ENCODE measurements at places on chromosomes 2 and 18.

DNA sequence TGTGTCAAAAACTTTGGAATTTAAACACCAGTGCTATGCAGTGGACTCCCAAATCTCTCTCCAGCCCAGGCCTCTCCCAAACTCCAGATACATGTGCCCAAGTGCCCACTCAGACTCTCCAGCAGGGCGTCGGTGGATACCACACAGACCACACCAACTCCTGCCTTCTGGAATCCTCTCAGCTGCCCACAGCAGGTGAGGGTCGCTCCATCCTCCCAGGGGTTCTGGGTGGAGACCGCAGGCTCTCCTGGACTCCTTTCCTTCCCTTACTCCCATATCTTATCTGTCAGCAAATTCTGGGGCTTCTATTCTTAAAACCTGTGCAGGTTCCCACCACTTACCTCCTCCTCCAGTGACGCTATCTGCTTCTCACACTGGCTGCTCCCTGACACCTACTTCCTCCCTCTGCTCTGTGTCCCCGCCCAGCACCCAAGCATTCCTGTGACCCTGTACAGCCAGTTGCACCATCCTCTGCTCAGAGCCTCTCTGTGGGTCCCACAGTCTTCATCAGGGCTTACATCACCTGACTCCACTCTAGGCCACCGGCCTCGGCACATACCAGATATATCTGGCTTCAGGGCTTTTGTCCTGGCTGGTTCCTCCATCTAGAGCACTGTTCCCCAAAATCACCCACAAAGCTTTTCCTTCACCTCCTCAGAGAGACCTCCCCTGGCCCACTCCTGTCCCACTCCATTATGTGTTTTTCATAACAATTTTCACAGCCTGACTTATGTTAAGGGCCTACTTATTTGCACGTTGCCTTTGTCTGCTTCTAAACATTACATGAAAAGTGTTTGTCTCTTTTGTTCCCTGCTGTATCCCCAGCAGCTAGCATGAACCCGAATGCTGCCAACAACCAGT lies 2.6 kb upstream of the IMP4 start:
- no peak overlapping the region for H3K4me3 ChIP-seq
- no peak overlapping the region for H3K27ac ChIP-seq
- no peak for DNase-seq
- H3K36me3 ChIP-seq, result peaks cover 13% of the 10 kb centered on the region

GRCh38 chr2:99380376-99381010 lies 43.3 kb downstream of the EIF5B start:
- no peaks in the 10 kb centered on the region for H3K4me1 ChIP-seq
- H3K27ac ChIP-seq, result no peak overlapping the region
- no peak overlapping the region for H3K4me3 ChIP-seq
- peak; percentile 39 for DNase-seq
- H3K36me3 ChIP-seq, result peaks cover 55% of the 10 kb centered on the region
- H3K27me3 ChIP-seq, result no peaks in the 10 kb centered on the region

GRCh38 chr2:20565623-20566236 lies 85.2 kb downstream of the HS1BP3 start:
- no peaks in the 10 kb centered on the region for H3K27me3 ChIP-seq
- peaks cover 46% of the 10 kb centered on the region for H3K4me1 ChIP-seq
- H3K4me3 ChIP-seq, result no peak overlapping the region

DNA sequence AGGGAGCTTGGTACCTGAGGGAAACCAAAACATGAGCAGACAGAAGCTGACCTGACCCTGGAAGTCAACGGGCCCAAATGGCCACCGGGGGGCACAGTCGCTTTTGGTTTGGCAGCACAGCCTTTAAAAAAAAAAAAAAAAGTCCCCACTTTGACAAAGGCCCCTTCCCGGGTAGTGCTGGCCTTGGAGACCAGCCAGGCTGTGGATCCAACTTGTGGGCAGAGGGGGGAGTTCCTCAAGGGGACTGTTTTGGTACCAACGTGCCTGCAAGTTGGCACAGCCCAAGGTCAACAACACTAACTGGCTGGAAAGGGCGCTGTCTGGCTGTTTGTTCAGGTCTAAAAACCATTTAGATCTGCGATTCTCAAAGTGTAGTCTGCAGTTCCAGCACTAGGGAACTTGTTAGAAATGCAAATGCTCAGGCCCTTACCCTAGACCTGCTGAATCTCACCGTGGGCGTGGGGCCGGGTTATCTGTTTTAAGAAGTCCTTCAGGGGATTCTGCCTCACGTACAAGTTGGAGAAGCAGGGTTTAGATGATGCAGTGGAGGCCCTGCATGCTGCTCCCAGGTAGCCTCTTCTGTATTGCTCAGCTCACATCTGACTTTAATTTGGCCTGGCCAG lies 83.0 kb downstream of the LPIN1 start:
- no peaks in the 10 kb centered on the region for H3K27me3 ChIP-seq
- H3K4me3 ChIP-seq, result no peak overlapping the region
- H3K36me3 ChIP-seq, result peaks cover 6% of the 10 kb centered on the region
- peak overlapping the region; percentile 81 for H3K27ac ChIP-seq
- DNase-seq, result peak; percentile 16
- peaks cover 34% of the 10 kb centered on the region for H3K4me1 ChIP-seq

- H3K27me3 ChIP-seq, result no peaks in the 10 kb centered on the region
- H3K36me3 ChIP-seq, result peaks cover 31% of the 10 kb centered on the region
- H3K4me1 ChIP-seq, result no peaks in the 10 kb centered on the region
- no peak for DNase-seq
Observed at GRCh38 chr2:224472827-224473226, 70.9 kb upstream of the FAM124B start.

DNA sequence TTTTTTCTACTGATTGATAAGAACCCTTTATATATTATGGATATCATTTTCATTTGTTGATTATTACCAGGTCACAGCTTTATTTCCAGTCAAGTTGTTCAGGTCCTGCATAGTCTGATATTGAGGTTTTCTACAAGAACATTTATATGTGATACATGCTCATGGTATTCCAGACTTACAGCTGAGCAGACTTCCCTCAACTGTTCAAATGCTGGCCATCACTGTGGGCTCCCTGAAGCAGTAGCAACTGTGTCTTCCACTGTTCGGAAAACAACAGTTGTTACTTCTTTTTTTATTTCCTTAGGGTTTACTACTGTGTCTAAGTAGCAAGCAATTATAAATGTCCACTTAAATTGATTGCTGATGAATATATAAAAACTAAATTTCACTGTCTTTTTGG lies 79.5 kb downstream of the DGKD start:
- H3K4me3 ChIP-seq, result no peak overlapping the region
- H3K36me3 ChIP-seq, result peaks cover 3% of the 10 kb centered on the region
- H3K27me3 ChIP-seq, result no peaks in the 10 kb centered on the region
- H3K27ac ChIP-seq, result no peak overlapping the region
- DNase-seq, result no peak

- H3K27me3 ChIP-seq, result no peaks in the 10 kb centered on the region
- peaks cover 11% of the 10 kb centered on the region for H3K4me1 ChIP-seq
- peak within 1 kb of the TSS; percentile 77 for H3K4me3 ChIP-seq
- H3K27ac ChIP-seq, result no peak within 1 kb of the TSS
- peak; percentile 33 for DNase-seq
- H3K36me3 ChIP-seq, result no peaks in the 10 kb centered on the region
Observed at GRCh38 chr2:201260302-201260800, at the start of gene CASP8. Gene CASP8 (plus strand): TSS chr2:201260536. CDS start chr2:201266487, 5,951 bp downstream.

DNA sequence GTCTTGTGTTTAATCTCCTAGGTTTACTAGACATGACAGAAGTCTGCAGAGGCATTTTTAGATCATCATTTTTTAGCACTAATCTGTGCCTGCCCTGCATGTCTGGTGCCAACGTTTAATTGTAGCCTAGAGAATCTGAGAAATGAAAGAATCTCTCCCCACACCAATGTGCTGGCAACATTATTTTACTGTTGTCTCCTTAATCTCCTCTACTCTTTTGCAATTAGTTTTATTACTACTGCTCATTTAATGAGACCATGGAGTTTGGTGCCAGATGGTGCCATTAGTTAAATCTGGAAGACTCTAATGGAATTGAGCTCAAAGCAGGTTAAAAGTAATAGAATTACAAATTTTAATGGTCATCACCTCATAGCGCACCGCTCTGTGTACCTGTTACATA lies 4.0 kb upstream of the SPP2 start:
- H3K4me3 ChIP-seq, result no peak overlapping the region
- H3K27me3 ChIP-seq, result no peaks in the 10 kb centered on the region
- DNase-seq, result no peak
- no peak overlapping the region for H3K27ac ChIP-seq

- no peak overlapping the region for H3K4me3 ChIP-seq
- H3K27me3 ChIP-seq, result no peaks in the 10 kb centered on the region
Observed at GRCh38 chr2:63818271-63818670, 23.4 kb upstream of the UGP2 start.

DNA sequence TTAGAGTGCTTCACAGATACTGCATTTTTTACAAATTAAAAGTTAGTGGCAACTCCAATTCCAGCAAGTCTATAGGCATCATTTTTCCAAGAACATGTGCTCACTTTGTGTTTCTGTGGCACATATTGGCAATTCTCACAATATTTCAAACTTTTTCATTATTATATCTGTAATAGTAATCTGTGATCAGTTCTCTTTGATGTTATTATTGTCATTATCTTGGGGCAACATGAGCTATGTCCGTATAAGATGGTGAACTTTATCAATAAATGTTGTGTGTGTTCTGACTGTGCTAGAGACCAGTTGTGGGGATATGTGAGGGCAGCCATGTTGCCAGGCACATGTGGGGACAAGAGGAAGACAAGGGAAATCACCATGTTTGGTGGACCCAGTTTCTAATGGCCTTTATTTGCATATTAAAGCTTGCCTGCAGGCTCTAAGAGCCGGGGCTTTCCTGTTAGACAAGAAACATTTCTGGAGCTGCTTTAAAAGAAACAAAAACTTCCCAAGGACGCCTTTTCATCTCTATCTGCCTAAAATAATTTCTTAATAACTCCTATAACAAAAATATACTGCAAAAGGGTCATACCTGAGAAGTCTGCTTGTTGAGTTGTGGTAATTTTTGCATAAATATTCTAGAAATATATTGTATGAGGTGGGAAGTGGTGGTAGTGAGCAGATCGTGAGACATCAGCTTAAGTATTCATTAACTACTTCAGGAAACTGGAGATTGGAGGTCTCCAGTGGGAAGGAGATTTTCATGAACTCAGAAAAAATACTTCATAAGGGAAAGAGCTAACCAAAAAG lies 37.2 kb downstream of the KYNU start:
- H3K4me1 ChIP-seq, result no peaks in the 10 kb centered on the region
- no peak overlapping the region for H3K4me3 ChIP-seq
- no peak for DNase-seq
- no peak overlapping the region for H3K27ac ChIP-seq
- no peaks in the 10 kb centered on the region for H3K27me3 ChIP-seq
